Ureter (tissue), 1 donor: ENCODE measurements at places on chromosomes 6 and 20. TPM values are rescaled to one million over a fixed set of nuclear protein-coding genes. Genes with fewer than 3 reads are reported as not detected.

Gene MTFR2
- total RNA-seq = 0.75 TPM

Gene HLA-G
- total RNA-seq = not detected

Gene PLAGL1
- total RNA-seq = 57.3 TPM

Gene TEAD3
- total RNA-seq = 60.3 TPM

Gene GDAP1L1
- not detected for total RNA-seq

Gene SLC17A2
- not detected for total RNA-seq

Gene ULBP3
- total RNA-seq = 4.5 TPM

DNA sequence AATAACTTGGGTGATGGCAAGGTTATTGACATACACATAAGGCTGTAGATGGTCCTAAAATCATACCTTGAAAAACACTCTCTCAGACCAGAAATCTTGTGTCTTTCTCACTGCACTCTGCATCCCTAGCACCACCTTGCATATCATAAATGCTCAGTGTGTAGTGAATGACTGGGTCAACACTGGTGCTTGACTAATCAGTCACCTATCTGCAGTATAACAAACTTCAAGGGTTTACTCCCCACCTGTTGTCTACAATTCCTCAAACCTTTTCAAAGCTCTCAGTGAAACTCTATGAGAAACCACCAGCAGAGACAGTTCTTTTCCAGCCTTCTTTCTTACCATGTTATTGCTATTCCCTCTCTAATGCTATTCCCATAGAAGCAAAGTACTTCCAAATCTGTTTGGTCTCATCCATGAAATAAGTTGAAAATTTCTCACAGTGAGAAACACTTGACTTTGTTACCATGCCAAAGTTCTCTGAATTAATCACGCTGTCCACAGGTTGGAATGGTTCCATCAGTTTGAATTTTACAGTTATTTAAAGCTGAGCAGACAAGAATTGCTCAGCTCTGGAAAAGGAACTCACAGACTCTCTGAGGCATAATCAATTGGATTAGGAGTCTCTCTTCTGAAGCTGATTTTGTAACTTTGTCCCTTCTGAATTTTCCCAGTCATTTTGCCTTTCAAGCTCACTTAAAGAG is 104.8 kb upstream of the EYA4 start:
- no peak for DNase-seq

GRCh38 chr6:106466211-106466610 is 105.7 kb downstream of the CRYBG1 start:
- DNase-seq = no peak

GRCh38 chr6:81476881-81477280 is 275.6 kb downstream of the TENT5A start:
- no peak for DNase-seq

- DNase-seq = no peak
Observed at GRCh38 chr6:163165922-163166321, 248.6 kb upstream of the QKI start.

DNA sequence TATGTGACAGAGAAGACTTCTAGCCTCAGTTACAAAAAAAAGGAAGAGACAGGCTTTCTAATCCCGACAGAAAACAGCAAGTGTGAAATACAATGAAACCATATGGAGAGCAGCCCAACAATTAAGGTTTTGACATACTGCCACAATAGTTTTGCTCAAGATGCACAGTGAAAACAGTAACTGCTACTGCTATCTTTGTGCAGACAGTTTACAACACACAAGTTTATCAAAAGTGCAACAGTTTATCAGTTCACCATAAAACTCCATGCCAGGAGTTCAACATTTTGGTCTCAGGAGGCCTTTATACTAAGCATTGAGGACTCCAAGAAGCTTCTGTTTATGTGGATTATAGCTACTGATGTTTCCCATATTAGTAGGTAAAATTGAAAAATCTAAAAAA is 37.6 kb downstream of the GOPC start:
- DNase-seq = no peak

- DNase-seq = no peak
Observed at GRCh38 chr6:153435787-153436186, 304.7 kb upstream of the RGS17 start.

DNA sequence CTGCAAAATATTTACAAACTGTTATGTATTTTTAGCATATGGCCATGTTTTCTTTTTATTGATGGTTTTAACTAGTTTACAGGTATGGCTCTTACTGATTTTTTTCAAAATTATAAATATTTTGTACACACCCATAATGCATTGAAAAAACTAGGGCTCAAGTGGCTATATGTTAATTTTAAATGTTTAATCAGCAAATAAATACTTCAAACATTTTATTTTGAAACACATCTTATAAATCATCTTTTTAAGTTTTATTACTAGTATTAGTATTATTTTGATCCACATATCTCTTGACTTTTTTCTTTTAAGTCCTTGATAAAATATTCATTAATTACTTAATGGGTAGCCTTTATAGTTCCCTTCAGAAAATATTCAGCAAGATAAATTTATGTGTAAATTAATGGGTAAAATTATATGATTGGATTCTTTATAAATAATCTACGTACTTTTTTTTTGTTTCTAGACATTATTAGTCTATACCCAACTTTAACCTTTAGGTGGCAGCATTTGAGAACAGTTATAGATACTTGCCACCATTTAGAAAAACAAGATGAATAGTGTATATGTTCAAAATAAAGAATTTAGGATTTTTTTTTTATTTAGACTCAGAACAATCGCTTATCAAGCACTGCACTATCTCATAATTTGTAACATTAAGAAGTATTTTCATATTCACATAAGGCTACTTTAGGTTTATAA is 241.9 kb downstream of the ADGRB3 start:
- no peak for DNase-seq

DNA sequence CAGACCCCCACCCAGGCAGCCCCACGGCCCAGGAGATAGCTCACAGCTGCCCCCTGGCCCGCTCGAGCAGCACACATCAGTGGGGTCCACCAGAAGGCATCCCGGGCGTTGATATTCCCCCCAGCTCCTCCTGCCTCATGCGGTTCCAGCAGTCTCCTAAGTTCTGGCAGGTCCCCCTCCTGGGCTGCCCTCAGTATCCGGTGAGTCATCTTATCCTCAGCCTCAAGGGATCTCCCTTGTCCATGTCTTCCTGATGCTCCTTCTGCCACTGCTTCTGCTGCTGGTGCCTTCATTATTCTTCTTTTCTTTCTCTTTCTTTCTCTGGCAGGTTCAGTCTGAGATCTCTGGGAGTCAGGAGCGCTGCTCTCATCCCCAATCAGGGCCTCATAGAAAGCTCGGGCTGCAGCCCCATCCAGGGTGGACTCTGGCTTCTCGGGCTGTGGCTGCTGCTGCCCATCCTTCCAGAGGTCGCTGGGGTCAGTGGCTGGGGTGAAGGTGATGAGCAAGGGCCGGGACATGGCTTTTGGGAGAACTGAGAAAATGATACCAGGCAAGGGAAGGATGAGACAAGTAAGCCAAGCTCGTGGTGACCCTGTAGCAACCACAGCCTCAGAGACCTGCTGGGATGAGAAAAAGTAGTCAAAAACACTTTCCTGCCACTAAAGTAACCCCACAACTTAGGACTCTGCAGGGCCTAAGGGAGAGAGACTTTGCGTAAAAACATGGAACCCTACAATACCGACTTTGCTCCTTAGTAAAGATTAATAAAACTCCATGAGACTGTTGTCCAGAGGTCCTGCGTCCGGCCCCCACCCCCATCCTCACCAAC is 622 bp downstream of the GPANK1 start:
- no peak for DNase-seq

DNA sequence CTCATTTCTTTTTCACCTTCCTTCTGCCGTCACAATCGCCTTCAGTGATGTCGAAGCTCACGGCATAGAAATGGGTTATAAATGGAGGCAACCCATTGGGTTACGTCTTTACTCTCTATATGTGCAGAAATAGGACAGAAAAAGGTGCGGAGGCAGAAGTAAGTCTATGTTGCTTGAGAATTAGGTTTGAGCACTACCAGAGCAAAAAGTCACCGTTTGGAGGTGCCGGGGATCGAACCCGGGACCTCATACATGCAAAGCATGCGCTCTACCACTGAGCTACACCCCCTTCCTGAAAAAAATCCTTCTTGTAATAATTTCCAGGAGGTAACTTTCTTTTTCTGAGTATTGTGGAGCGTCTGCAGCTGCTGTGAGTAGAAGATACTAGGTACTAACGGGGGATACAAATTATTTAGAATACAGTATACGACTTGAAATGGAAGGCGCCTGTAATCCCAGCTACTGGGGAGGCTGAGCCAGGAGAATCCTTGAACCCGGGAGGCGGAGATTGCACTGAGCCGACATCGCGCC is 134.2 kb downstream of the TRIM27 start:
- DNase-seq = no peak

- DNase-seq = no peak
Observed at GRCh38 chr20:6026051-6026450, 27.8 kb downstream of the LRRN4 start.

DNA sequence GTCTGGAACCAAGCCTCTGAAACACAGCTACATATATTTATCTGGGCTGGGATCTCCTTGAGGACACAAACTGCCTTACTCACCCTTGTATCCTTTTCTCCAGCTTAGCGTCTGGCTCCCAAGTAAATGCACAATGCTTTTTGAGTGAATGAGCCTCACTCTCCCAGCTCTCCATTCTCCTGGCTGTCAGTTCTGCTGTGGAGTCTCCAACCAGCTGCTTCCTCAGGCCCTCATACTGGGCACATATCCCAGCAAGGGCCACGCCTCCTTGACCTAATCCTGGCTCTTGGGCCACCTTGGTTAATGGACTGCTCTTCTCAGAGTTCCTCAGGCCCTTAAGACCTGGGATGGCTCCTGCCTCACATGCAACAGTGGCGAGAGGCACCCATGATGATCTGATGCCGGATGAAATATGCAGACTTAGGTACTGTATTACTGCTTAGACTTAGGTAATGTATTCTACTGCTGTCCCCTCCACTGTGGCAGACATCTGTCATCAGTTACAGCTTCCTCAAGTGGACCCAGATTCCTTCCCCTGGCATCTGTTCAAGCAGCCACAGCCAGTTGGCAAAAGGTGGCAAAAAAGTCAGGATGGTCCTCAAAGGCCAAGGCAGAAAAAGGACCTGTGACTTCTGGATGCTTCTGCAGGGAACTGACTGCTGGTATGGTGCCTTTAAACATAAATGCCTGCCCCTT is 16.5 kb downstream of the SNHG17 start:
- DNase-seq = no peak

DNA sequence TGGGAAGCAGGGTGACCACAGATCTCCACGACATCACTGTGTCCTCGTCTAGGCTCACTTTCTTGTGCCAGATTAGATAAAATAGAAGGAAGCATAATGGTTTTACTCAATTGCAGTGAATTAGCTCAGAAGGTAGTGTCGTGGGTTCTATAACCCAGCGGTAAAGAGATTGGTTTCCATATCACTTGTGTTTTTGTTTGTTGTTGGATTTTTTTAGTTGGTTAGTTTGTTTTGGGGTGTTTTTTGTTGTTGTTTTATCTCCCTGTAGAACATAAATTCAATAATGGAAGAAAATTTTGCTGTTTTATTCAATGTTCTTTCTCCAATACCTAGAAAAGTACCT is 85.9 kb upstream of the PRSS16 start:
- DNase-seq = no peak

GRCh38 chr20:3896853-3897583 is 7.8 kb downstream of the PANK2 start:
- no peak for DNase-seq

DNA sequence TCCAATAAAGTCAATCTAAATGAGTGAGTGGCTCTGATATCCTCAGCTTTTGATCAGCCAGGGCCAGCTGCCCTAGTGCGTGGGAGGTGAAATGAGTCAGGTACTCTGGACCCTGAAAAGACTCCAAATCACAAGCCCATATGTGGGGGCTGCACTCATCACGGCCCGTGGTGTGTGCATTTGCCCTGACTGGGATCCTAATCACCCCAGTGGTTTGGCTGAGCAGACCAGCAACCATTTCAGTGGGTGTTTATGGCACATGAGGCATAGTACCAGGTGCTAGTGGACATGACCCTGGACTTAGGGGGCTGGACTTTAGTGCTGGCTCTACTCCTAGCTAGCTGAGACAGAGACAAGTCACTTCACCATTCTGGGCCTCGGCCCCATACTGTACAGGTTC is 39.4 kb downstream of the SCML4 start:
- no peak for DNase-seq

DNA sequence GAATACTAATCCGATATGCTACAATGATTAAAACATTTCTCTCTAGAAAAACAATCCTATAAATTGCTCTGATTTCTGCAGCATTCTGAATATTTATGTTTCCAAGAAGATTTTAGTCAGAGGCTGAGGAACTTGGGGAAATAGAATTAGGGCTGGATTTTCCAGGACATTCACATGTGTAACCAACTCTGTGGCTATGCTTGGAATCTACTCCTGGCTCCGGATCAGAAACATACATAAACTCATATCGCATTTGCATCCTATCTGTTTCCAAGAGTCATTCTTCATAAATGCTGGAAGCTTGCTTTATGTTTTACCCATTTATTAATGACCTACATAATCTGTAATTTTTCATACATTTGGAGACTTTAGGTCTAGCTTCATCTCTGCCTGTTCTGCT is 459.9 kb upstream of the MARCKS start:
- DNase-seq = no peak

GRCh38 chr6:162109480-162110050 is 618.0 kb downstream of the PRKN start:
- DNase-seq = no peak

GRCh38 chr20:61385296-61385695 is 133.2 kb downstream of the CDH4 start:
- DNase-seq = no peak
